ENCODE measurements at places on chromosomes 2 and 18. TPM values are rescaled to one million over a fixed set of nuclear protein-coding genes. Genes with fewer than 3 reads are reported as not detected.

DNA sequence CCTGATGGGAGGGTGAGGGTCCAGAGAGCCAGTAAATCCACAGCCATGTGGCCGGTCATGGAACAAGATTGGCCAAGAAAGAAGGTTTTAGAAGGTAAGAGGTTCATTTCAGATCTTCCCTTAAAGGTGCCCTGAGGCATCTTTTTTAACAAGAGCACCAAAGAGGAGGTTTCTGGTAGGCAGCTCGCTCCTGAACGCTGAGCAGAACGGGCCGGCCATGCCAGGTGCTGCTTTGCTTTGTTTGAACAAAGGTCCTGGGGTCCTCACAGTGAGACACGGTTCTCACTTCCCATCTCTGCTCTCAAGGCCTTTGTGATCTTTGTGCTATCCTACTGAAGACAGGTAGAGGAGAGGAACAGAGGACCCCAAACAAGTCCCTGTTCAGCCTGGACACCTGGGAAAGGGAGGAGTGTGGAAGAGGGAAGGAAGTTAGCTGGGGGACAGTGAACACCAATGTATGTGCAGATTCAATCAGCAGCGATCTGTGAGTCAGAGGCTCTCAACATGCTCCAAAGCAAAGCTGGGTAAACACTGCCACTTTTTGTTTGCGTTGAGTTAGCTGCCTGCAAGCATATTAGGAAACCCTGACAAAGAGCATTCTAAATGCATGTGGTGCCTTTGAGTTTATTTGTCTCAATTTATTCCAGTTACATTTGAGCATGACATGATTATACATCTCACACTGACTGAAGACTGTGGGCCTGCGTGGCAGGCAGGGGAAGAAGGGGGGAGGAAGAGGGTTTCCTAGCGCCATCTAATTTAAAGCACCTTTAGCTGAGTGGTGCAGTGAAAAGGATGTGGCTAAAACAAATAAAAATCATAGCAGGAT, 102.4 kb downstream of the ASB1 start:
- no peak for DNase-seq

GRCh38 chr2:107822302-107822701, 4.4 kb upstream of the RGPD4 start:
- DNase-seq, result no peak

- DNase-seq, result no peak
Measured at GRCh38 chr2:30405260-30405605, 41.8 kb upstream of the LCLAT1 start.

- DNase-seq, result no peak
Measured at GRCh38 chr2:47386551-47386950, 16.4 kb upstream of the MSH2 start.

- DNase-seq, result peak; percentile 78
Measured at GRCh38 chr2:183010112-183010511, 28.1 kb downstream of the NCKAP1 start.

DNA sequence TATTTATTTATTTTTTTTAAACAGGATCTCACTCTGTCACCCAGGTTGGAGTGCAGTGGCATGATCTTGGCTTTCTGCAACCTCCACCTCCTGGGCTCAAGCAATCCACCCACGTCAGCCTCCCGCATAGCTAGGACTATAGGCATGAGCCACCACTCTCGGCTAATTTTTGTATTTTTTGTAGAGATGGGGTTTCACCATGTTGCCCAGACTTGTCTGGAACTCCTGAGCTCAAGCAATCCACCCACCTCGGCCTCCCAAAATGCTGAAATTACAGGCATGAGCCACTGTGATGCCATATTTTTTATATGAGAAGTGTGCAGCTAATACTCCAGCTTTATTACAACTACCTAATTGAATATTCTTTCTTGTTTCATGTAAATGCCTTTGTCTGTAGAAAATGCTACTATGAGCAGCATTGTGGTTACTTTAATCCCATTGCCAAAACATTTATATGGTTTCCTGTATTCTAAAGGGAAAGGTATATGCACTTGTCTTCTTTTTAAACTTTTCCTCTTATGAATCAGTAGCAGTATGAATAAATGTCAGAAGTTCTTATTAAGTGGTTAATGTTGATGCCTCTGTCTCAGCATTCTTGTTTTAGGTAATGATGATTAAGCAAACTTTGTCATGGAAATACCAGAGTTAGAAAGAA, 9.5 kb upstream of the BCL2L11 start:
- DNase-seq, result no peak

GRCh38 chr2:8860239-8860638, 22.8 kb upstream of the KIDINS220 start:
- DNase-seq, result no peak

DNA sequence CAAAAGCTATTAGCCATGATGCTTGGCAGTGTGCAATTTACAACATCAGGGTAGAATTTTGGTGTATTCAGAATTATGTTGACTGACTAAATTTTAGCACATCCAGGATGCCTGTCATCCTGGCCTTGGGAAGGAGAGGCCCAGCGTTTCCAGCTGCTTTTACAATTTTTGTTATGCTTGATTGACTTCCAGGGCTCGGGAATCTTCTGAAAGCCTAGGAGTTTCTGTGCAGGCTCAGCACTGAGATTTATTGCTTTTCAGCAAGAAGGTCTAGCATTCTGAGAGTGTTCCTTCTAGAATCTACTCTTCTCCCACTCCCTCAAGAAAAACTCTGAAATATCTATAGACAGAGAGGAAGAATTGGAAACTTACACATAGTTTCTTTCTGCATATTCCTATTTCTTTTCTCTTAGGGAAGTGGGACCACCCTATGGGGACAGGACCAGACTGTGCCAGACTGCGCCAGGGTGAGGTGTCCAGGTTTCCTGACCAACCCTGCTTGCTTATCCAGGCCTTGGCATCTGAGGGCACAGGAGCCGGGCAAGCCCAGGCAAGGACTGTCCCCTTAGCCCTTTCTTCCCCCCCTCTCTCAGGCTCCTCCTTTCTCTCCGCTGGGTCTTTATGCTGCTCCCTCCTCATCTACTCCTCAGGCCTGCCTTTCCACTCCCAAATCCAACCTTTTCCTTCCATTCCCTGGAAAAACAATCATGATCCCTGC, 26.9 kb downstream of the MAIP1 start:
- DNase-seq, result no peak

GRCh38 chr18:44793194-44793593, 112.5 kb downstream of the SETBP1 start:
- no peak for DNase-seq

CIDEA gene
- not detected for polyA plus RNA-seq

LIMS2 gene
- polyA plus RNA-seq, result 107 TPM

RIT2 gene
- not detected for polyA plus RNA-seq
